ENCODE measurements at places on chromosomes 6 and 20.

- DNase-seq, result no peak
Observed at GRCh38 chr6:6689400-6690143, 101.1 kb downstream of the LY86 start.

GRCh38 chr6:79463621-79464050 is 73.6 kb downstream of the LCA5 start:
- DNase-seq, result no peak

GRCh38 chr6:40328386-40328985 is 258.7 kb downstream of the LRFN2 start:
- DNase-seq, result no peak

DNA sequence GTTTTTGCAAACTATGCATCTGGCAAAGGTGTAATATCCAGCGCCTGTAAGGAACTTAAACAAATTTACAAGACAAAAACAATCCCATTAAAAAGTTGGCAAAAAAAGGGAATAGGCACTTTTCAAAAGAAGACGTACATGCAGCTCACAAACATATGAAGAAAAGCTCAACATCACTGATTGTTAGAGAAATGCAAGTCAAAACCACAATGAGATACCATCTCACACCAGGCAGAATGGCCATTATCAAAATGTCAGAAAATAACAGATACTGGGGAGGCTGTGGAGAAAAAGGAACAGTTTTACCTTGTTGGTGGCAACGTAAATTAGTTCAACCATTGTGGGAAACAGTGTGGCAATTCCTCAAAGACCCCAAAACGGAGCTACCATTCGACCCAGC is 54.2 kb downstream of the TSBP1 start:
- no peak for DNase-seq

GRCh38 chr20:25468126-25469075 is 60.9 kb downstream of the GINS1 start:
- no peak for DNase-seq

DNA sequence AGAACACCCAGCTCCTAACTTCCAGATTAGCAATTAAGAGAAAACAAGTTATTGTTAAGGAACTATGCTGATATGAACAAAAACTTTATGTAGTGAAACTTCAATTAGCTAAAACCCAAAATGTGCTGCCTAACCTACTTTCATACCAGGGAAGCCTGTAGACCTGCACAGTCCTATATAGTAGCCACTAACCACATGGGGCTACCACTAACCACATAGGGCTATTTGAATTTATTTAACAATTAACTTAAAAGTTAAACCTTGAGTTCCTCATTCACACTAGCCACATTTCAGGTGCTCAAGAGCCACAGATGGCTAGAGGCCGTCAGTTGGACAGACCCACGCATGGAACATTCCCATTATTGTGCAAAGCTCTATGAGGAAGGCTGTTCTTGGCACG is 72.4 kb upstream of the LAMP5 start:
- DNase-seq, result no peak

- DNase-seq, result no peak
Observed at GRCh38 chr20:44714102-44714700, 968 bp upstream of the CCN5 start.

DNA sequence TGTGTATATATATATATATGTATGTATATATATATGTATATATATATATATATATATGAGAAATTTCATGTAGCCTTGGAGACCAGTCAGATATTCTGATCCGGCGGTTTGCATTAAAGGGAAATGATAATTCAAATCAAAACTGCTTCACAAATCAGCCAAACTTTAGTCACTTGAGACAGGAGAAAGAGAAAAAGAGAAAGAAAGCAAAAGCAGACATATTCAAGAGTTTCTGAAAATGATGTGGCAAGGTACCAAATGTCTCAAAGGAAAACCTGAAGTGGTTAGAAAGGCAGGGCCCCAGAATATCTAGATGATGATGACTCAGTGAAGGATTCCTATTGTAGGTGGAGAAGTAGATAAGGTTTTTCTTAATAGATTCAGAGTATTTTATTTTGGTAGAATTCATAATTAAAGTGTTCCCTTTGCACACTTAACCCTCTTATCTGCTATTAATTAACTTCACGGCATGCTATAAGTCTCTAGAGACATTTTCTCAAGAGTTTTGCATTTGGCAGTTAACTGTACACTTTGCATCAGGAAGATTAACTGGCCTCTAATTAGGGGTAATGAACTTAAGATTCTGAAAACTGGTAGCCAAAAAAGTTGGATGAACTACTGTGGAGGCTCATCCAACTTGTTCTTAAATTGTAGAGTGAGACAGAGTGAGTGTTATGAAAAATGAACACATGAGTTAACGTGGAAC is 50.1 kb upstream of the ASF1A start:
- DNase-seq, result no peak

DNA sequence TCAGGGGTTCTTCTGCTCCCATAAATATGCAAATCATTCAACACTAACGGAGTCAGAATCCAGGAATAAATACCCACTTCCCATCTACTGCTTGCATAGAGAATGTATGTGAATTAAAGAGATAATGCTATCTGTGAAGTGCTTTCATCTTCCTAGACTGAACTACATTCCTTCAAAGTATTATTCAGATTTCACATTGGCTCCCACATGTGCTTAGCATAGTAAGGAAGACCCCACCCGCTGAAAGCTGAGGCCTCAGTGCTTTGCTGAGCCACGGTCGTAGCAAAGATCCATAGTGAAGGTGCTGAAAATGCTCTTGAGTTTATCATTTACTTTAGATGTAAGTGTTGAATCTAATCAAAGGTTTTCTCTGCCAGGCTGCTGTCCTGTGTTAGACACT is 97.0 kb upstream of the SPACA1 start:
- DNase-seq, result no peak

GRCh38 chr20:51961964-51962761 is 159.8 kb upstream of the SALL4 start:
- no peak for DNase-seq

DNA sequence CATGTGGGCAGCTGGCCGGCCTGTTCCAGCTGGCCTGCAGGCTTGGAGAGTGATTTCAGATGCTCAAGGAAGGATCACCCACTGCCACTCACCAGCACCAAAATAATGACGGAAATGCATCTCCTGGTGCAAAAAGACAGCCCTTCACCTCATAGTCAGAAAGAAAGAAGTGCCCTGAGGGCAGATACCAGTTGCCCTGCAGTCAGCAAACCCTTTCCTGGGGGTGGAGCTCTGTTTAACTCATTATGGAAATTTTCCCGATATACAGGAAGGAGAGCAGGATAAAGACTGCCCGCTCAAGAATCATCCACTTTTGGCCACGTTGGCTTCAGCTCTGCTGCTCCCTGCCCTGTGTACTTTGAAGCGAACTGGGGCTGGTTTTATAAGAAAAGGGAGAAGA is 127.9 kb downstream of the GRM4 start:
- DNase-seq, result no peak

DNA sequence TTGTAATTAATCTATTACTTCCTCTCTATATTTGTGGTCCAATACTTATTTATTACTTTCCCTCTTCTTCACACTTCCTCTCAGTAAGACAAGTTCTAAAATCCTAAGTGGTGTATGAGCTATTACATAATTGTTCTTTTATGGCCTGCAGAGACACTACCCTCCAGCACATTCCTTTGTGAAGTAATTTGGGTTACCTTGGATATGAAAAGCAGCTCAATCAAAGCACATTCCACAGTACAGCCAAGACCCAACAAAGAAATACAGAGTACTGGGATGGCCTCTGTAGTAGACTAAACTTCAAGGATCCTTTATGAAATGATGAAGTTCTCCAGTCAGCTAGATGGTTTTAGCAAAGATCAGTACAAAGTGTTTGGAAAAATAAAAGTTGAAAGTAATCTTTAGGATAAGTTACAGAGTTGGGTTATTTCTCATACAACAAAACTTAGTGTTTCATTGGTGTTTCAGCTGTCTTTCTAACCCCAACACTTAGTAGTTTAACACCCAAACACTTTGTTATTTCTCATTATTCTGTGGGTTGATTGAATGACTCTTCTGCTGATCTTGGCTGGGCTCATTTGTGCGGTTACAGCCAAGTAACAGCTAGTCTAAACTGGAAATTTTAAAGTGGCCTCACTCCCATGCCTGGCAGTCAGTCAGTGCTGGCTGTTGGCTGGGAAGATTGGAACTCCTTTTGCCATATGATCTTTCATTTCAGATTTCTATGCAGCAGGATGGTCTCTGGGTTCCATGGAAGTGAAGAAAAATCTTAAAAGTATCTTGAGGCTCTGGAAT is 161.5 kb upstream of the POU3F2 start:
- DNase-seq, result no peak

DNA sequence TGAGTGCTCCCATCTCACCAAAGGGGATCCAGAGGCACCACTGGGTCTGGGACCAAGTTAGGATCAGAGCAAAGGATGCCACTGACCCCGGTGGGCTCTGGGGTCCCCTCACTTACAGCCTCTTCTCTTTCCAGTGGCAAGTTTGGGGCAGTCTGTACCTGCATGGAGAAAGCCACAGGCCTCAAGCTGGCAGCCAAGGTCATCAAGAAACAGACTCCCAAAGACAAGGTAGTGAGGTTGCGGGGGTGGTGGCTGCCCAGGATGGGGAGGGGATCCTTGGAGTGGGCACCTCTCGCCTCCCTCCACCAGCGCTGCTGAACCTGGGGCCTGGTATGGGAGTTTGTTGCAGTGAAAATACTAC is 4.9 kb downstream of the MYLK2 start:
- no peak for DNase-seq

DNA sequence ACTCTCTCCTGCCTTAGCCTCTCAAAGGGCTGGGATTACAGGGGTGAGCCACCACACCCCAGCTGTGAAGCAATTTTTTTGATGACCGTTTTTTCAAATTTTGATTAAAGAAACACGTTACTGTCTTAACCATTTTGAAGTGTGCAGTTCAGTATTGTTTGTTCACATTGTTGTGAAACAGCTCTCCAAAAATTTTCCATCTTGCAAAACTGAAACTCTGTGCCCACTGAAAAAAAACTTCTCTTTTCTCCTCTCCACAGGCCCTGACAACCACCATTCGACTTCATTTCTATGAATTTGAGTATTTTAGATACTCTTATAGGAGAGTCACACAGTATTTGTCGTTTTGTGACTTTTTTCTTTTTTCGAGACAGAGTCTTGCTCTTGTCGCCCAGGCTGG is 53.9 kb downstream of the ECT2L start:
- no peak for DNase-seq

- DNase-seq, result no peak
Observed at GRCh38 chr6:29958046-29958445, 15.7 kb downstream of the HLA-A start.

GRCh38 chr6:38047562-38047961 is 228.0 kb downstream of the ZFAND3 start:
- no peak for DNase-seq

DNA sequence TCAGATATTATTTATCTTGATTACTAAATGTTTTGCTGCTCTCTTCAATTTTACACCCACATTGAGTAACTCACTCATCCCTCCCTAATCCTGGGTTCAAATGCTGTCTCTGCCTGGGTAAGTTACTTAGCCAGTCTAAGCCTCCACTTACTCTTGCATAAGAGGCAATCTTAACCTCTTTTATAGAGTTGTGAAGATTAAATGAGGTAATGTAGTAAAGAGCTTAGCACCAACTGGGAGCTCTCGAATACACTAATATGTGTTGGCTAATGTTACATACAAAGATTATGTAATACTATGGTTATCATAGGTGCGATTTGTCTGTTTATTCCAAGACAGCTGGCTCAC is 134.4 kb upstream of the STMND1 start:
- DNase-seq, result no peak

DNA sequence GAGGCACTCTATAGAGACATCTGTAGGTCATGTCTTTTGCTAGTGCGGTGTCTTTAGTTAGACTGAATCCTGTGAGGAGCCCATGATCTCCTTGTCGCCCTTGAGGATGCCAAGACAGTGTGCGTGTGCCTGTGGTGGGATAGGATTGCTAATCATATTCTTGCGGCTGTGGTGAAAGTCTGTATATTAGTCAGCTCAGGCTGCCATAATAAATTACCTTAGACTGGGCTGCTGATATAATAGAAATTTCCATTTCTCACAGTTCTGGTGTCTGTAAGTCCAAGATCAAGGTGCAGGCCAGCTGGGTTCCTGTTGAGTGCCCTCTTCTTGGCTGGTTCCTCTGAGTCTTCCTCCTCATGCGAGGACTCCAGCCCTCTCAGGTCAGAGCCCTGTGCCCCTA is 141.2 kb downstream of the JARID2 start:
- no peak for DNase-seq

- DNase-seq, result no peak
Observed at GRCh38 chr6:52284131-52284459, 447 bp downstream of the MCM3 start.

GRCh38 chr6:53302678-53303360 is 45.9 kb downstream of the ELOVL5 start:
- DNase-seq, result no peak

GRCh38 chr6:134420614-134421181 is 102.8 kb upstream of the SGK1 start:
- peak; percentile 31 for DNase-seq

GRCh38 chr20:1946762-1947534 is 46.9 kb downstream of the PDYN start:
- DNase-seq, result no peak

- no peak for DNase-seq
Observed at GRCh38 chr6:75291331-75291730, 6.7 kb upstream of the TMEM30A start.

DNA sequence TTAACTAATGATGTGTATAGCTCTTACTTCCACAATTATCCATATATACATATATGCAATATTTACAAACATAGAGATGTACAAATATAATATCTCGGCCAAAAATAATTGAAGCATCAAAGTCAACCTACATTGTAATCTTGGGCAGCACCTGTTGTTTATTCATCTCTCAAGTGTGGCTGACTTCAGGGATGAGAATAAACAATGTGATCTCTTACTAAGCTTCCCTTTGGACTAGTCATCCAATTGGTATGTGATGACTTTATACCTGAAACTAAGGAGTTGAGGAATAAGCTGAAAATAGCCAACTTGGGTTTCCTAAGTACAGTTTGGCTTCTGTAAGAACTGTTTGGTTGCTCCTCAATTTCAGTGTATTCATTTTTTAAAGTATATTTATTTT is 256.6 kb downstream of the KHDC1L start:
- DNase-seq, result no peak

DNA sequence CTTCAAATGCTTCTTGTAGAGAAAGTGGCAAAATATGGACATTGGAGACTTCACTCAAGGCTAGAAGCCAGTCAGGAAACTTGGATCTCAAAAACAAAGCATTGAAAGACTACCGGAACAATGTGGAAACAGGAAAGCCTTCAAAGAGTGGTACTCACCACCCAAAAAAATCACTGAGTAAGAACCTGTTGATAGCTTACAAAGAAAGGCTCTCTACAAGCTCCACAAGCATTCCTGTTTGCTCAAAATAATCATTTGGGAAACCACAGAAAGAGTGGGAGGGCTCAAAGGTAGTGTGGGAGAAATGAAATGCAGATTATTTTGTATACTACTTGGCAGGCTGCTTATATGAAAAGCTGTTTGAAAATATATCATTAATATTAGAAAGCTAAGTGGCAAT is 9.5 kb upstream of the DST start:
- no peak for DNase-seq

GRCh38 chr6:70409216-70409615 is 4.1 kb upstream of the FAM135A start:
- DNase-seq, result no peak

- DNase-seq, result no peak
Observed at GRCh38 chr6:86558318-86558717, 379.0 kb upstream of the HTR1E start.
